ENCODE measurements at places on chromosomes 7 and 10.
A peak's percentile ranks its signal among the peaks of the same experiment; 100 is the strongest.

DNA sequence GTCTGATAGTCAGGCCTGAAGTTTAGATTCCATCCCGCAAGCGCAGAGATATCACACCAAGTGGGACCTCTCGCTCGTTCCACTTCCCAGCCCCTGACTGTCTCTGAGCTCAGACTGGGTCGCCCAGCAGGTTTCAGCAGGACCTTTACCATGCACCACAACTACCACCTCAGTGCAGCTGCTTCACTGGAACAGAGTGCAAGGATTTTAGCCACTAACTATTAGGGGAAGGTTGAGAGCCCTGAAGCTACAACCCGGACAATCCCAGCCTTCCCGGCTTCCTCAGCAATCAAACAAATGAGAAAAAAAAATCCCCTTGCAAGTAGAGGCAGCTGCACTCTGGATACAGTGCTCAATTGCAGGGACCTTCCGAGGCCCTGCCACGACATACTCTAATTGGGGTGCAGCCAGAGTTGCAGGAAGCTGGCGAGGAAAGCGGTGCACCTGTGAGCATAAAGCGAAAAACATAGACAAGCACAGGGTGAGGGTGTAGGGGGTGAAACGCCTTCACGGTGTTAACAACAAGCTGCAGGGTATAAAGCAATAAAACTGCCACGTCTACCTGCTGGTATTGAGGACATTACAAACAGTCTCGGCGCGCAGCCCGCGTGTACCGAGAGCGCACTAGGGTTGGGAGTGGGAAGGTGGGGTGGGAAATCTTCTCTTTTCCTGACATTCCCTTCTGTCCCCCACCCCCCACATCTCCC is 2.6 kb upstream of the DLX6 start:
- DNase-seq = no peak

DNA sequence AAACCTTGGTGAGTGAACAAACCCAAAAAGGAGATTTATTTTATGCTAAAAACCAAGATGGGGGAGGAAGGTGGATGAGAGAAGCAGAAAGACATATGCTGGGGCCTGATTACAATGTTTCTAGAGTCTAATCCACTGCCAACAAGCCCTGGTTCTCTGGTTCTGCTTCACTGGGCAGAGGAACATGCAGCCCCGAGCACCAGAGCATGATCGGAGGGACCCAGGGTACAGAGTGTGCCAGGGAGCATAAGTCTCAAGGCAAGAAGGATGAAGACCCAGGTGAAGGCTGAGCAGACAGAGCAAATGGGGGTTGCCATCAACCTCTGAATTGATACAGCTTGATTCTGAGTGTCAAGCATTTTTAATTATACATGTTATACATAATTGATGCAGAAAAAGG is 30.7 kb downstream of the SLC16A12 start:
- no peak for DNase-seq

DNA sequence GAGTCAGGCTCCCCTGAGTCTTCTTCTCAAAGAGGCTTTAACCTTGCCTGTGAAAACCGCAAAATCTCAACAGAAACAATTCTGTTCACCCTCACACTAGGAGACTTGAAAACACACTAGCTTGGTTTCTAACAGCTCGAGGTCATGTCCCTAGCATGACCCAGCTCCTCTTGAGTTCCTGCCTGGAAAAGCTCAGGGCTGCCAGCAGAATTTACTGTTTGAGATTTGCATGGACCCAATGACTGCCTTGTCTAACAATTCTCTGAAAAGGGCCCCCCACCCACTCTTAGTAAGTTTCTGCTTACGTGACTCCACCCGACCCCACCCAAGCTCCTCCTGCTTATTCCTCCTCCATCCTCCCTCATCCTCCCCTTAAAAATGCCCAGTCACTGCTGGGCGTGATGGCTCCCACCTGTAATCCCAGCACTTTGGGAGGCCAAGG is 85.1 kb upstream of the KMT2C start:
- DNase-seq = no peak

DNA sequence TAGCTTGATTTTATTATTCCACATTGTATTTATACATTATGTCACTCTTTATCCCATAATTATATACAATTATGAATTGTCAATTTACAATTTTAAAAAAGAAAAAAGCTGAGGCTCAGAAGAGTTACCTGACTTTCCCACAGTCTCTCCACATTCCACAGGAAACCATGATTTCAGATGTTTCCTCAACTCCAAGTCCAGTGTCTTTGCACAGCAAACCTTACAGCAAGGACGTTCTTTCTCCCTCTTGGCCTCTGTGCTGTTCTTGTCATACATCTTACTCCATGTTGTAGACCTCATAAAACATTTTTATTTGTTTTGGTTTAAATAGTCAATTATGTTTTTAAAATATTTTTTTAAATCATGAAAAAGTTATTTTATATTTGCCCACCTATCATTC is 34.9 kb upstream of the GRB10 start:
- DNase-seq = no peak

- peak; percentile 72 for DNase-seq
Observed at GRCh38 chr7:42107484-42108240, 129.3 kb downstream of the GLI3 start.

DNA sequence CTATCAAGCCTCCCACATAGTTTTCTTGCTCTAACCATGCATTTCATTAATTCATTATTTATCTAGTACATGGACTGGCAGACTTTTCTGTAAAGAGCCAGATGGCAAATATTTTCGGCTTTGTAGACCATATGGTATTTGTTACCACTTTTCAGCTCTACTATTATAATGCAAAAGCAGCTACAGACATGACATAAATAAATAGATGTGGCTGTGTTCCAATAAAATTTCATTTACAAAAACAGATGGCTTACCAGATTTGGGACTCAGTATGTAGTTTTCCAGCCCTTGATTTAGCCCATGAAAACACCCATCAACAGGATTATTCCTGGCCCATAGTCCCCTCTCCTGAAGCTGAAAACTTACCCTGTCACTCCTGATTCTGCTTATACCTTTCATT is 32.1 kb downstream of the PLCE1 start:
- no peak for DNase-seq

DNA sequence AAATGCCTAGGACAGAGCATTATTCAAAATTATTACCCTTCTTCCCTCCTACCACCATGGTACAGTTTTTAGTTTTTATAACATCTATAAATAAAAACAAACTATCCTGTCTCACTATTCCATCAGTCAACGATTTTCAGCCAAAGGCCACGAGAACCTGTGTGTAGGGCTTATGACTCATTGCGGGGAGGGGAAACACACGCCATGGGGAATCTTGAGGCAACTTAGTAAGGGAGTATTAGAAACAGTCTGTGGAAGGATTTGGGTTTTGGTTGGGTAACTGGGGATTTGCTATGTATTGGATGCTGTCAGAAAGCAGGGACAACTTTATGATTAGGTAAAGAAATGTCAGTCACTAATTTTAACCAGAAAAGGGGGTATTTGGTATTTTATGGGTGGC is 14.7 kb downstream of the GPR141 start:
- DNase-seq = no peak

DNA sequence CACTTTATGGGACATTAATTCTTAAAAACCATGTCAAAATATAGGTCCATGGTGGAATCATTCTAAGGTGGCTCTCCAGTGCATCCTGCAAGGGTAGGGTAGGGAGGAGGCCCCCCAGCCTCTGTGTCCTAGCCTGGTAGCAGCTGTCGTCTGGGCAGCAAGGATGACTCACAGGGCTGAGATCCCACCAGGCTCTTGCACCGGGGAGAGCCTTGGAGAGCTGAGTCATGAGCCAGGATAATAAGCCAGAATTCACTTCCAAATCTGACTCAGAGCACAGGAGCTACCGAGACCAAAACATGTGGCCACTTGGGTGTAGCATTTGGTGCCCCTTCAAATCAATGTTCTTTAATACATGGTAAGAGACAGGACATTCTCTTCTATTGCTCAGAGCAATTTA is 298.5 kb downstream of the NEBL start:
- DNase-seq = no peak

- DNase-seq = no peak
Observed at GRCh38 chr7:1024876-1025742, 19.2 kb upstream of the GPR146 start.

DNA sequence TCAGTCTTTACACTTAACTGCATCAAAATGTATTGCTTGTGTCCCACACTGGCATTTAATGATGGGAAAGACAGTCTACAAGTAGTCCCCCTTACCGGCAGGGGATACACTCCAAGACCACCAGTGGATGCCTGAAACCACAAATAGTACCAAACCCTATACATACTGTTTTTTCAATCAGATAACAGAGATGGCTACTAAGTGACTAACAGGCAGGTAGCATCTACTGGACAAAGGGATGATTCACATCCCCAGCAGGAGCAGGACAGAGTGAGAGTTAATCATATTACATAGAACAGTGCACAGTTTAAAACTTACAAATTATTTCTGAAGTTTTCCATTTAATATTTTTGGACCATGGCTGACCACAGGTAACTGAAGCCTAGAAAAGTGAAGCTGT is 13.2 kb downstream of the TMEM243 start:
- DNase-seq = peak; percentile 12

DNA sequence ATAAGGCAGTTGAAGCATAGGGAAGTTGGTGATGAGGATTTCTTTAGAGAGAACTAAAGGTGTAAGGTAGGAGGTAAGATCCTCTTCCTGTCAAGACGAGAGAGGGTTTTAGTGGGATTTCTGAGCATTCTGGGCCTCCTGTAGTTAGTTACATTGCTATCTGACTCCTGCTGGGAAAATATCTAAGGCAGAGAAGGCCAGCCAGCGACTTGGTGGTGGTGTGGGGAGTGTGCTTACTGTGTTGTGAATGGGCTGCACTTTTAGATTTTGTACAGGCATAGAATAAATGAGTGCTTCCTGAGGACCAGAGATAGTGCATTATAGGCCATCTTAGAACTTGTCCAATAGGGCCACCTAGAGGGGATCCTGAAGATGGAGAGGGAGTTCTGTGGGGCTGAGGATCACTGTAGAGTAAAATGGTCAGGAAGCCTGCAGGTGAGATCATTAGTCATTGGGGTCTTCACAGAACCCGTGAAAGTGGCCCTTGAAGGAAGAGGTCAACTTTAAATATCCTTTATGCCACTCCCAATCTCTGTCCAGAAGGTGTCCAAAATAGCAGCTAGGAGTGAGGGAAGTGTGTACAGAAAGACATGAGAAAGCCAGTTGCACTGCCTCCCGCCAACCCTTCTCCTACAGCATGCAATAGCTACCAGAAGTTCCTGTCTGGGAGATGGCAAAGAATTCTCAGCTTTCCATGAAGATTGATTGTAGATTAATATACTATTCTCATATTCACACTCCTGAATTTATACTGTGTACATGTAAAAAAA is 266.6 kb downstream of the POLR1F start:
- peak; percentile 70 for DNase-seq

DNA sequence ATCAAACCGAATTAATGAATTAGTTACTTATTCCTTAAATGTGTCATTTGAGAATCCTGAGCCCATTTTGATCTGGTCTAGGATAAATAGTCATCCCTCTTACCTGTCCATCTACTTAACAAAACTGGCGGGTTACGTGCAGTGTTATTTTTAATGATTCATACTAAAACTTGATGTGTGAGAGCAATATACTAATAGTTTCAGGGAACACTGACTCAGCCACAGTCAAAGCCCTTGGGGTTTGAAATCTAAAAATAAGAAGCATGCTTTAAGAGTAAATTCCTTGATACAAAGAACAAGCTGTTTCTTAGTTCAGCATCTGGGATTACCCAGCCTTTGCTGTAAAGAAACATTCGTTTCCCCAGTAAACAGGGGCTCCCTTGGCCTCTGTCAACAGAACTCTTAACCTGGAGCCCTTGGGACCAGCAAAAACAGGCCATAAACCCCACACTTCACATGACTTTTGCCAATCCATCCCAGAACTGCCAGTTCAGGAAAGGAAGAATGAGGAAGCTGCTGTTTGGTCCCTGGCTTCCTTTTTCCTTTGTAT is 370.6 kb upstream of the IGFBP3 start:
- peak; percentile 87 for DNase-seq

DNA sequence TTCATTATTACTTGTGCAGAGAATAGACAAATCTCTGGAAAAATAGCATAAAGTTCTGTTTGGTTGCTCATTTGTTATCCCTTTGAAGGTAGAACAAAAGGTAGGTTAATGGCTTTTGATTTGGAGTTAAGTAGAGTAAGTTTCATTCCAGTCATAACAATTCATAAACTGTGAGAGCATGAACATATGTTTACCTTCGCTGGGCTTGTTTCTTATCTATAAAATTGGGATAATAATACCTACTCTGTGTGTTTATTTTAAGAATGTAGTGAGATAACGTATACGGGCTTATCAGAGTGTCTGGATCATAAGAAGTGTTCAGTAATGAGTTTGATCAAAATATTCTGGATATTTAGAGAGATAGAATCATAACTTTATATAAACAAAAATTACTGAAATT is 155.4 kb downstream of the SEMA3D start:
- no peak for DNase-seq

DNA sequence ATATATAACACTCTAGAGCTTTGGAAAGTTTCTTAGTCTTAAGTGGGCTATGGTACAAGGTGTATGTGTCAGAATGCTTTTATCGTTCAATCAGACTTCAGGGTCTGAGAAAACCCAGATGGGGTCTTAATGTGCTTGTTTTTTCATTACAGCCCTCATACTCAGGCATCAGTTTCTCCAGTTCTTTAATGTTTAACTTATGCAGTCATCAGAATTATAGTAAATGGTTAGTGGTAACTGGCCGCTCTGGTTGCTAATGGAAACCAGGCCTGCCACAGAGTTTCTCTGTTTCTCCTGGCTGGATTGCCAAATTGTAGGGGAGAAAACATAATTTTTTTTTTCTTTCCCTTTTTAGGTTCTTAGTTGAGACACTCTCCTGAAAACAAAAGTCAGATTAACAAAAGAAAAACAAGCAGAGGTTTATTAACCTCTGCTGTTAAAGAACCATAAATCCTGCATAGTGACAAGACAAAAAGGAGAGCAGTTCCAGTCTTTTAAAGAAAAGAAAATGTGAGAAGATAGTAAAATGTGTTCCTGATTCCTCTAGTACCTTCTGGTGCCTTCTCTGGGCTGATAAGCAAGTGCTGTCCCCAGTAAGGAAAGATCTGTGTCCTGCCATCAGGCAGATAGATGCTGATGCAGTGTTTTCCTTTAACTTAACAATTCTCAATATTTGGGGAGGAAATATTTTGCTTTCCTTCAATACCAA is 21.5 kb upstream of the GHITM start:
- DNase-seq = no peak

DNA sequence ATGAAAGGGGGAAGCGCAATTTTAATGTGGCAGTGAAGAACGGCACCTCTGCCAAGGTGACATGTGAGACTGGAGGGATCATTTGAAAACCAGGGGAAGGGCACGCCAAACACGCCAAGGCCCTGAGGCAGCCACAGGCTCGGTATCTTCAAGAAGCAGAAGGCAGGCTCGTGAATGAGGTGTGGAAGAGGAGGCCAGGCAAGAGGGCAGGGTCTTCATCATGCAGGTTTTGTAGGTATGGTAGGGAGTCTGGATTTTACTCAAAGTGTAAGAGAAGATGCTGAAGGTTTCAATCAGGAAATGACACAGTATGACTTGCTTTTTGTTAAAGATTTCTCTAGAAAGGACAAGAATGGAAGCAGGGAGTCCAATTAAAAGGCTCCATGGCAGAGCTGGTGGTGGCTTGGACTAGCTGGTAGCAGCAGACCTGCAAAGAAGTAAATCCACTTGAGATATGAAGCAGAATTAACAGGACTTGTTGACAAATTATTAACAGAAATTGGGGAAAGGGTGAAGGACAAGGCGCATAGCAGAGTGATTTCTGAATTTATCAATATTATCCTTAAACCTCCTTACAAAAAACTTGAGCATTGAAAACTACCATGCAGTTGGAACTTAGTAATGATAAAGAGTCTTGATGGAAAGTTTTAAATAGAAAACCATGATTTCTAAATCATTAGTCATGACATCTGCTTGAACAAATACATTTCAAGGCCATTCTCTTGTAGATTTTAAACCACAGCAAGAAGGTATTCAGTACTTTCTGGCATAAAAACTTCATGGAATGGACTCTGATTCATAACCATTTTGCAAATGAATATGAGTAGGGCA is 70.4 kb downstream of the COA1 start:
- DNase-seq = peak; percentile 94
